AG09309 (cell line): ENCODE measurements at places on chromosomes 12 and 14.

DNA sequence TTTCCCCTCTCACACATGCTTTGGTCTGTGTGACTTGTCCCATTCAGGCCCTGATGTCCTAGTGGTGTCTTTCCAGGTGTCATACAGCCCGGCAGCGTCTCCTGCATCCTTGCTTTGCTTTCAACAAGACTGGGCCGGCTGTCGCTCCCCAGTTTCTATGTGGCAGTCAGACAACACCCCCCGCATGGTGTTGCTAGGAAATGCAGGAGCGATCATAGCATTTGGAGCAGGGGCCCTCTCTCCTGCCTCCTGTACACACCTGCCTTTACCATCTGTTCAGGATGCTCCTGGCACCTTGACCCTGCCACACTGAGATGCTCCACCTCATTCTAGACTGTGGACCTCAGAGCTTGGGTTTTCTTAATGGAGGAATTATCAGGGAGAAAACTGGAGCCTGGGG, 29.5 kb downstream of the CACNA1C start:
- no peak for DNase-seq

- no peak for DNase-seq
Measured at GRCh38 chr12:66020481-66020880, 110.1 kb downstream of the LLPH start.

- no peak for DNase-seq
Measured at GRCh38 chr14:20781803-20782202, 735 bp downstream of the RNASE6 start.

GRCh38 chr14:89640141-89640540, 223.1 kb upstream of the FOXN3 start:
- no peak for DNase-seq

- DNase-seq, result no peak
Measured at GRCh38 chr12:19867151-19867550, 427.9 kb downstream of the AEBP2 start.
